ENCODE measurements at places on chromosomes 2 and 18.

DNA sequence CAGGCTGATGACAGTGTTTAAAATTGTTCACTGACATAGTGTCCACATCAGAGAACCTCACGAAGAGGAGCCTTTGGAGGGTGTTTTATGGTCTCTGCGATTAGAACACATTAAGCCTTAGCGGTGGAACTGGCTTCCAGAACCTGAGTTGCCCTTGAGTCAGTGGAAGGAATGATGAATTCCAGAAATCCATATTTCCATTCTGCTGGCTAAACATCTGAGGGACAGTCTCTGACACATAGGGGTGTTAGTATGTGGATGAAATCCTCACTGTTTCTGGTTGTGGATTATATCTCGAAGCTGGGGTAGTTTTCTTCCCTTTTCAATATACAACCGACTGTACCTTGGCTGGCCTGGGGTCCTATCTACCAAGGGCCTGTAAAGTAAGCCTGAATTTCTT is 4.0 kb downstream of the CASP10 start:
- DNase-seq: no peak

DNA sequence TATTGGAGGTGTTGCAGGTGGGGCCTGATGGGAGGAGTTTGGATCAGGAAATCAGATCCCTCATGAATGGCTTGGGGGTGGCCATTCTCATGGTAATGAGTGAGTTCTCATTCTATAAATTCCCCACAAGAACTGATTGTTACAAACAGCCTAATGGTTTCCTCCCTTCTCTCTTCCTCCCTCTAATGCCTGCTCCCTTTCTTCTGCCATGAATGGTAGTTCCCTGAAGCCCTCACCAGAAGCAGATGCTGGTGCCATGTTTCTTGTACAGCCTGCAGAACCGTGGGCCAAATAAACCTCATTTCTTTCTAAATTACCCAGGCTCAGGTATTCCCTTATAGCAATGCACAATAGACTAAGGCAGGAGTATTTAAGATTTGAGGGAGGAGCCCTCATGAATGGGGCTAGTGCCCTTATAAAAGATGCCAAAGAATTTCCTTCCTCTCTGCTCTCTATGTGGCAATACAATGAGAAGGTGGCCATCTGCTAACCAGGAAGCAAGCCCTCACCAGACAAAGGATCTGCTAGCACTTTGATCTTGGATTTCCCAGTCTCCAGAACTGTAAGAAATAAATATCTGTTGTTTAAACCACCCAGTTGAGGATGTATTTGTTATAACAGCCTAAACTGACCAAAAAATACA is 251.8 kb downstream of the ZEB2 start:
- peak; percentile 2 for DNase-seq

GRCh38 chr2:224403657-224404056 is 1.8 kb upstream of the FAM124B start:
- DNase-seq: no peak

DNA sequence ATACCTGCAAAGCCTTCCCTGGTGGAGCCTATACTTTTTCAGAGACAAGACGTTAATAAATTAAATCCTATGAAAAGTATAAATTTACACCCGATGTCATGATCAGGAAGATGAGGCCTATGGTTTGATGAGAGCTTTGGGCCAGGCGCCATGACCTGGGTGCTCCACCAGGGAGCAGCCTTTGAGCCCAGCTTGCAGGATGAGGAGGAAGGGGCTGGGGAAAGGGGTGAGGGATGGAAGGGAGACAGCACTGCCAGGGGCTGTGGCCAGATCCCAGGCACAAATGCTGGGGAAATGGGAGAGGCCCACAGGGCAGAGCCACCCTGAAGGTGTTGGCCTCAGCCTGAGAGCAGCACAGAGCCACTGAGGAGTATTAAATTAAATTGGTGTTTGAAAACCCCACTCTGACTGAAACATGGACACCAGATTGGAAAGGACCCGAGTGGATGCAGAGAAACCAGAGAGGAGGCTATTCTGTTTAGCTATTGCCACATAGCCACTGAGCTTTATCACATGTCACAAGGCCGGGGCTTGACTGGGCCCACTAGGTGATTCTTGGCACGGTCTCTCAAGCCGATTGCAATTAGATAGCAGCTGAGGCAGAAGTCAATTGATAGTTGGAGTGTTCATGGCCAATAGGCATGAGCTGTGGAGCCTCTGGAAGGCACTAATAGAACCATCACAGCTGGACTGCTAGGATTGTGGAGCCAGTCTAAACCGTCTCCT is 9.6 kb upstream of the FAHD2A start:
- no peak for DNase-seq

- DNase-seq: no peak
These were observed 1.5 kb downstream of the SLC30A3 start for GRCh38 chr2:27261241-27261925.

DNA sequence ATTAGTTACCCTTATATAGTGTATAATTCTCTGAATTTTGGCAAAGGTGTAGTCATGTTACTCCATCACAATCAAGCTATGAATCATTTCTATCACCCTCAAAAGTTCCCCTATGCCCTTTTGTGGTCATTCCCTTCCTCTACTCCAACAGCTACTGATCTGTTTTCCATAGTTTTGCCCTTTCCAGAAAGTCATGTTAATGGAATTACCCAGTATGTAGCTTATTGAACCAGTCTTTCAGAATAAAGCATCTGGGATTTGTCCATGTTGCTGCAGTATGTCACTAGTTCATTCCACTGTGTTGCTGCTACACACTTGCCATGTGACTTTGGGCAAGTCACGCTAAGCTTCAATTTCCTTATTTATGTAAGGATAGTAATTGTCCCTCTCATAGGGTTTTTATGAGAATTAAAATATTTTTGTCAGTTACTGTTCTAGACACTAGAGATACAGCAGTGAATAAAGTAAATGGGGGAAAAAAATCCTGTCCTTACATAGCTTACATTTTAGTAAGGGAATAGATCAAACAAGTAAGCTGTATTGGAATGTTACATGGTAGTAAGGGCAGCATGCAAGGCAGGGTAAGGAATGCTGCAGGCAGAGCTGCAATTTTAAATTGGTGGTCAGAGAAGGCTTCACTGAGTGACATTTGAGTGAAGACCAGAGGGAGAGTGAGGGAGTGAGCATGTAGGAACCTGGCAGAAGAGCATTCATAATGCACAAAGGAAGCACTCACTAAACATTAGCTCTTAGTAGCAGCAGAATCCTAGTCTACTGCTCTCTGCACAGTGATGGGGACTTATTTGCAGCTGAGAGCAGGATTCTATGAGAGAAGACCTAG is 80.3 kb upstream of the TSPYL6 start:
- DNase-seq: peak; percentile 48

DNA sequence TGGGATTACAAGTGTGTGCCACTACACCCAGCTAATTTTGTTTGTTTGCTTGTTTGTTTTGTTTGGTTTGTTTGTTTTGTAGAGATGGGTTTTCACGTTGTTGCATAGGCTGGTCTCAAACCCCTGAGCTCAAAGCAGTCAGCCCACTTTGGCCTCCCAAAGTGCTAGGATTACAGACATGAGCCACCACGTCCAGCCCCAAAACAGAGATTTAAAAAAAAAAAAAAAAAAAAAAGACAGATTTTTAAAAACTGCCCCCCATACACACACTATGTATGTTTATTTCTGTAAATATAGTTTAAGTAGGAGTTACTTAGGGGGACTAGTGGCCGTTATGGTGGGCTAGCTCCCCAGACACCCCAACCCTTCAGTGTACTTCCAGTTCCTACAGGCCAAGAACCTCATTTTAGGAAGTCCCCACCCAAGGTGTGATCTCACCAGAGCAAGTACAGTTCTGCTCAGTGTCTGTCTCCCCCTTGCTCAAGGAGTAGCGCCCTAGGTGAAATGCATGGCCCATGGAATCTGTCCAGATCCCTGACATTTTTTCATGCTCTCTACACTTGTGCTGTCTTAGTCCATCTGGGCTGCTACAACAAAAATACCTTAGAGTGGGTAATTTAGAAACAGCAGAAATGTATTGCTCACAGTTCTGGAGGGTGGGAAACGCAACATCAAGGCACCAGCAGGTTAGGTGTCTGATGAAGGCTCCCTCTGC is 1.6 kb upstream of the TMBIM1 start:
- DNase-seq: no peak

DNA sequence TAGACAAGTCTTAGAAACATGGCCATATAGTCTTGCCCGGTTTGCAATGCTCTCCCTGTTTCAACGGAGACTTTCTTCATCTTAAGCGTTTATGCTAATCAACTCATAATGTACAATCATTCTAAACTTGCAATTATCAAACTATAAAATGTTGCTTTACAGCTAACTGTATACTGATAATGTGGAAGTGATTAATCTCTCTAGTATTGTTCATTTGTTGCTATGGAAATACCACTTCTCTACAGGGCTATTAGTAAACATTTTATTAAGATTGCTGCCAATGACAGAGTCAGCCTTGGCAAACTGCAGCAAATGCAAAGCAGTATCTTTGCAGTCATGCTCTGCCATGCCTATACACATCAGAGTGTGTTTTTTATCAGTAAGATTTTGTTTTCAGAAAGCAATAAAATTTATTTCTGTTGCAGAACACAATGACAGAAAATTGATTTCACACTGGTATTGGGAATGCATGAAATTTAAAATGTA is 1201.8 kb upstream of the CDH2 start:
- peak; percentile 25 for DNase-seq

GRCh38 chr2:164538240-164538866 is 82.9 kb downstream of the GRB14 start:
- peak; percentile 59 for DNase-seq

GRCh38 chr2:2641541-2642410 is 310.7 kb upstream of the MYT1L start:
- no peak for DNase-seq

- DNase-seq: peak; percentile 10
These were observed 14.4 kb upstream of the SP140L start for GRCh38 chr2:230312638-230313037.

DNA sequence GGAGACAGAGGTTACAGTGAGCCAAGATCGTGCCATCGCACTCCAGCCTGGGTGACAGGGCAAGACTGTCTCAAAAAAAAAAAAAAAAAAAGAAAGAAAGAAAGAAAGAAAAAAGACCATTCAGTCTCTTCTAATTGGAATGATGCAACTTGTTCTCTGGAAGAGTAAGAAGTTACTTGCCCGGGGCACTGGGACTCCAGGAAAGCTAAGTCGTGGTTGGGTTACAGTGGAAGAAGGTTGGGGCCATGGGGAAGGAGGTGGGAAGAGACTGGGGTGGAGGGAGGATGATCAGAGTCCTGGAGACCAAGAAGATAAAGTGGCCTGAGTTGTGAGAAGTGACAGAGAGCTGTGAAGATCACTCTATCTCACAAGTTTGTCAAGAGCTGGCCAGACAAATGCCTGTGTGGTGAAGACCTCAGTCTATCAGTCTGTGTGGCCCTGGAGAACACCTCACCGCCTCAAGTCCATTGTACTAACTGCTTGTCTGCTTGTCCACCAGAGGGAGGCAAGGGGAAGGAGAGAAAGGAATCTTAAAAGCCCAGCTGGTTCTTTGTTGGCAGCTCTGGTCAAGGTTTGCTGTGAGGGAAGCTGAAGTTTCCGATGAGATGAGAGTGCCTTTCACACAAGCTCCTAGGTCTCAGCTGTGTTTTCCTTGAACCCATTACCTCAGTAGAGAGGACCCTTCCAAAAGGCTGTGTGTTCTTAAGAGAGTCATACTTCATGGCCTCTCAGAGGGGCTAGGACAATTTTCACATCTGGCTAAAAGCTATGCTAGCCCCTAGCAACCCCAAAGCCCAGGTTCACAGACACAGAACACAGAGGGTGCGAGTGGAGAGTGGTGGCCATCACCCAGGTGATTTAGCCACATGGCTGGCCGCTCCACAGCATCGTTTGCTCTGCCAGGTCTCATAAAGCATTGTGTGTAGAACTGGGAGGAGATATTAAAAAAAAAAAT is 72.0 kb upstream of the TMEM178A start:
- peak; percentile 92 for DNase-seq

- no peak for DNase-seq
These were observed 29.8 kb downstream of the STARD6 start for GRCh38 chr18:54327818-54328217.

DNA sequence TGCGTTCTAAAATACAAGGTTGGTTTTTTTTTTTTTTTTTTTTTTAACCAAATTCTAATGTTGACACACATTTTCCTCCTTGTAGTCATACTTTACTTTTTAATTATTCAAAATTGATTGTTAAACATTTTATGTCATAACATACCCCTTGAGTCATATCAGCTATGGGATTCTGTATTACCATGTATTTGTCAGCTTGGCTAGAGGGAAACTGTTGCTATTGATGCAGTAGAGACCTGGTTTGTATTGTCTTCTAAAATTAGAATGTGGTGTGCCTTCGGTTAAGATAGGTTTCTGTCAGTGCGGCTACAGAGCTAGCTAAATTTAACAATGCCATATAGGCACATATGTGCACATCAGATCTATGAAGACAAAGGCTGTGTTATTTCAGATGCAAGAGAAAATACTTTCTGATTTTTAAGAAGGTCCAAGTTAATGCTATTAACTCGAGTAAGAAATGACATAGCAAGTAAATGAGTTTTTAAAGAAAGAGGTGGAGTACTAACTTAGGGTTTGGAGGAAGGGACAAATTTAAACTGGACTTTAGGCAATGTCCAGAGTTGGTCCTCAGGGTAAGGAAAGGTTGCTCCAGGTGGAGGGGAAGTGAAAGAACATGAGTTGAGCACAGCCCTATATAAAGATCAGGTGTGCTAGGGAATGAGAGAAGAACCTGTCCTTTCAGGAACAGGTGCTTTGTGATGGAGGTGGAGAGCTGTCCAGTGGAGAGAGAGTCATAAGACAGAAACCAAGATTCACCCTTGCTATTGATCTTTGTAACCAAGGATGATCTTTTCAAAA is 152.3 kb downstream of the PRPF40A start:
- no peak for DNase-seq

DNA sequence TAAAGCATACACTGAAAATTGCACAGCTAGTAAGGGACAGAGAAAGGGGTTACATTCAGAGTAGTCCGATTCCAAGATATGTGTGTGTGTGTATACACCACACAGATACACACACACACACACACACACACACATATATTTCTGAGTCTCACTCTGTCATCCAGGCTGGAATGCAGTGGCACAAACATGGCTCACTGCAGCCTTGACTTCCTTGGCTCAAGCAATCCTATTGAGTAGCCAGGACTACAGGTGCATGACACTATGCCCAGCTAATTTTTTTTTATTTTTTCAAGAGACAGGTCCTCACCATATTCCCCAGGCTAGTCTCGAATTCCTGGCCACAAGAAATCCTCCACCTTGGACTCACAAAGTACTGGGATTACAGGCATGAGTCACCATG is 68.1 kb upstream of the ITPRID2 start:
- no peak for DNase-seq

DNA sequence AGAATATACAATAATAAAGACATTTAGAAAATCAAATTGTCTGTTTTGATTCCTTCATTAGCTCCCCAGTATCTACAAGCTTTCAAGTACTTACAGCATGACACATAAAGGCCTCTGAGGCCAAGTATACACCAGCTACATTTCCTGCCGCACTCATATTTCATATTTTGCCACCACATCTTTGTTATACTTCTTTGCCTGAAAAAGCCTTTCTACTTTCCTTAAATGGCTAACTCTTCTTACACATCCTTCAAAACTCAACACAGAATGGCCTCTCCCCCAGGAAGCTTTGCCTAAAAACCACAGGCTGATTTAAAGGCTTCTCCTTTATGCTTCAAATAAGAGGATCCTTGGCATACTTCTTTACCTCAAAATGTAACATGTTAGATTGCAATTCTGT is 4.5 kb downstream of the STK17B start:
- DNase-seq: peak; percentile 66
